Stimulated activated CD4-positive, alpha-beta T cell treated with anti-CD3 and anti-CD28 coated beads, Interleukin-15, amount 100 ng/mL, for 24 hours (primary cell): ENCODE measurements at places on chromosomes 1 and 21.

DNA sequence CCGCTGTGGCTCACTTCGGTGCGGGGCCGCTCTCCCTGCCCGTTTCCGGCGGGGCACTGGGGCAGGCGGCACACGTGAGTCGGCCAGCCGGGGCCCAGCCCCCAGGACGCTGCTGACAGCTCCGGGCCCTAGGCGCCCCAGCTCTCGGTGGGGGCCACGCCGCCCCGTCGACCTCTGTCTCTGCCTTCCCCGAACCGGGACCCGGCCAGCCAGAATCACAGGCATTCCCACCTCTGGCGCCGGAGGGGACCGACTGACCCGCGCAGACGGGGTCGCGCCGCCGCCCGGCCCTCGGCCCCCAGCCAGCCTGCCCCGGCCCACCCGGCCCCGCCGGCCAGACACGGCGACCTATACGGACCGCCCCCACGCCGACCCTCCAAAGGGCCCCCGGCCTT is 755 bp downstream of the SCMH1 start:
- DNase-seq: peak; percentile 72

- DNase-seq: no peak
These were observed 19.7 kb downstream of the COG2 start for GRCh38 chr1:230661976-230662375.

GRCh38 chr1:242690849-242691609 is 166.5 kb upstream of the PLD5 start:
- no peak for DNase-seq

DNA sequence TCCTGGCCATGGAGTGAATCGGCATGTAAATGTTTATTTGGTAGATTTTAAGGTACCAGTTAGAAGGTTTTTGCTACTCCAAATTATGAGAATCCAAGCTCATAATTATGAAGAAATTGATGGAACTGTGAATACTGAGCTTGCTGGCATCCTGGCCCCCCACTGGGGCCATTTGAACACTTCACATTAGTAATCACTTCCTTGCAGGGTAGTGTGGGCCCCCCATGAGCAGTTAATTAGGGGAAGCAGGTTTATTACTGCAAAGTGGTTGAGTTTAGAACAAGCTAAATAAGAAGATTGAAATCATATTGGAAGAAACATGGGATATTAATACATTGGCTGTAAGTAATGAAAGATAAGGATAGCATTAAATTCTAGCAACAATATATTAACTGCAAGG is 86.7 kb downstream of the S1PR1 start:
- DNase-seq: no peak

DNA sequence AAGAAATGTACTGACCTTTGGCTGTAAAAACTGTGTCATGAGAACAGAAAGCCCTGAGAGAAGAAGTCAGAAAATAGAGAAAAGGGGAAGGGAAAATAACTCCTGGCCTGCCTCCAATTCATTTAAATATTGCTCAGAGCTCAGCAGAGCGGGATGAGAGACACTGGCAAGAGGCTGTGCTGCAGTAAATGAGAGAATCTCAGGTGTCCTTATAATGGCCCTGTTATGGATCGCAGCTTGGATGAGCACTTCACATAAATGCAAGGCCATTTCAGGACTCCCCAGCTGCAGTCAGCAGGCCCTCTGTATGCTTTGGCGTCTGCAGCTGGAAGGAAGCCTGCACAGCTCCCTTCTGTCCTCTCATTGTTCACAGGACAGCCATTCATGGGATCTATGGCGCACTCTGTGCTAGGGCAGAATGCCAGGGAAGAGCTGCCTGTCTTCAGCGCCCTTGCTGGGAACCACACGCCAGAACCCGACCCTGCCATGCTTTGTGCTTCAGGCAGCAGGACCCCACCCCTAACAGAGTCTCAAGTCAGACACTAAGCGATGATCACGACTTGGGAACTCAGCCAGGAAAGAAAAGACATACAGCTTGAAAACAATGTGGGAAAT is 20.7 kb upstream of the ABCB10 start:
- no peak for DNase-seq

DNA sequence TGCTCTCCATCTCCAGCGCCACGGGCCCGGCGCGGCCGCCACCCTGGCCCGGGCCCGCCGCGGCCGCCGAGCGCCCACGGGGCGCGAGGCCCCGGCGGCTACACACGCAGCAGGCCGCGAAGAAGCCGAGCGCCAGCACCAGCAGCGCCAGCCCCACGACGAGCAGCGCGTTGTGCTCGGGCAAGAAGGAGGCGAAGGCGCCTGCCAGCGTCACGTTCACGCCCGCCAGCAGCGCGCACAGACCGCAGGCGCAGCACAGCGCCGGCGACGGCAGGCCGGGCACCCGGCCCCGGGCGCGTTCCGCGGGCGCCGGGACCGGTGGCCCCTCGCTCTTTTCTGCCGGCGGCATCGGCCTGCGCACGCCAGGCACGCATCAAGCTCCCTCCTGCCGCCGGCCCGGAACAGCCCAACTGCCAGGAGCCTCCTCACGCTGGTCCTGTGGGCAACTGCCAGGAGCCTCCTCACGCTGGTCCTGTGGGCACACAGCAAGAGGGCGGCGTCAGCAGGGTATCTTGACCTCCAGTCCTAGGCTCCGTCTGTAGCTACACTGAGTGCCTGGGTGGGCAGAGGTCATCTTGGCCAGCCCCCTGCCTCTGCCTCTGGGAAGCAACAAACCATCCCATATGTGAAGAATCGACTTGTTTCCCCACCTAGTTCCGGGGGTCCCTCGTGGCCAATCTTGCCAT is 18.1 kb downstream of the KNCN start:
- peak; percentile 62 for DNase-seq

- peak; percentile 88 for DNase-seq
These were observed 24.8 kb downstream of the S100A6 start for GRCh38 chr1:153510984-153511410.
